ENCODE measurements at places on chromosomes 5 and 9. TPM values are rescaled to one million over a fixed set of nuclear protein-coding genes. Genes with fewer than 3 reads are reported as not detected.
A peak's percentile ranks its signal among the peaks of the same experiment; 100 is the strongest.

GDNF gene
- total RNA-seq, result 0.58 TPM

PDZD2 gene
- total RNA-seq, result 14.6 TPM

PFN3 gene
- total RNA-seq, result not detected

ANKDD1B gene
- total RNA-seq, result 5.6 TPM

- peaks cover 1% of the 10 kb centered on the region for H3K36me3 ChIP-seq
- no peak overlapping the region for H3K4me3 ChIP-seq
- H3K27ac ChIP-seq, result no peak overlapping the region
Observed at GRCh38 chr9:94950040-94950578, 223.6 kb downstream of the AOPEP start.

- no peaks in the 10 kb centered on the region for H3K27me3 ChIP-seq
- H3K4me1 ChIP-seq, result no peaks in the 10 kb centered on the region
- no peak overlapping the region for H3K4me3 ChIP-seq
- H3K27ac ChIP-seq, result no peak overlapping the region
Observed at GRCh38 chr5:109105631-109106267, 304.0 kb downstream of the PJA2 start.

GRCh38 chr5:149355688-149356087 lies 2.2 kb upstream of the PCYOX1L start:
- H3K27ac ChIP-seq, result no peak overlapping the region
- no peaks in the 10 kb centered on the region for H3K4me1 ChIP-seq
- DNase-seq, result peak; percentile 39

DNA sequence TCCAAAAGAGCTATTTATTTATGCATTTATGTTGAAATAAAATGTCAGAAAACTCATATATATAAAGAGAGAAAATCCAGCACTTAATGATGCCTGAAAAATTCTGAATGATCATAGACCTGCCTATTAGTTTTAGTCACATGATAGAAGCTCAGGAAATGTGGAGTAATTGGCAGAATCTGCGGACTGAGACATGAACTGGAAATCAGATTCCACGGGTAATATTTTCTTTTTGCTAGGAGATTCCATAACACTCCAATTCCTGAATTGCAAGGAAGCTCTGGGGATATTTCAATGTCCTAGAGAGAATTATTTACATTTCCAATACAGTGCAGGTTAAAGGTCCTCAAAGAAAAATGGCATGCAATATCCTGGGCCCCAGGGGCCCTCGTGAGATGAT lies 778.8 kb downstream of the SEMA5A start:
- no peak overlapping the region for H3K4me3 ChIP-seq
- H3K27ac ChIP-seq, result no peak overlapping the region
- no peaks in the 10 kb centered on the region for H3K27me3 ChIP-seq
- H3K36me3 ChIP-seq, result no peaks in the 10 kb centered on the region
- DNase-seq, result no peak

DNA sequence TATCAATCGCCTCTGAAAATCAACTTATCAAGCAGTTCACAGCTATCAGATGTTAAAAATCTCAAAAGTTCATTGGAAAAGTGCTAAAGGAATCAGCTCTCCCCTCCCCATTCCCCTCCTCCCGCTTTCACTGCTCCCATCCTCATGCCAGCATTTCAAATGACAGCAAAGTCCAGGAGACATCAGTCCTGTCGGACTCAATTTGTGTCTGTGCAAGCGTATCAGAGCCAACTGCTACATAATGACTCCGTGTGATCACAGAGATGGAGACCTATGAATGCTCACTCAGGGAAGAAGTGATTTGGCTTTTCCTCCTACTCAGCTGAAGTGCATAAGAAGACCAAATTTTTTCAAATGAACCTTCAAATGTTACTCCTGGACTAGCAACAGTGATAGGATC lies 937.2 kb upstream of the DMAC1 start:
- no peaks in the 10 kb centered on the region for H3K36me3 ChIP-seq
- no peaks in the 10 kb centered on the region for H3K4me1 ChIP-seq
- no peak for DNase-seq
- H3K27me3 ChIP-seq, result no peaks in the 10 kb centered on the region
- no peak overlapping the region for H3K27ac ChIP-seq

FREM1 gene
- 8.4 TPM for total RNA-seq

- no peak overlapping the region for H3K27ac ChIP-seq
- peaks cover 8% of the 10 kb centered on the region for H3K4me1 ChIP-seq
- no peaks in the 10 kb centered on the region for H3K27me3 ChIP-seq
- H3K4me3 ChIP-seq, result no peak overlapping the region
- no peak for DNase-seq
- no peaks in the 10 kb centered on the region for H3K36me3 ChIP-seq
Observed at GRCh38 chr5:124912638-124913328, 166.3 kb upstream of the ZNF608 start.

GRCh38 chr9:91953718-91954117 lies 3.7 kb upstream of the ROR2 start:
- no peaks in the 10 kb centered on the region for H3K36me3 ChIP-seq
- no peak overlapping the region for H3K27ac ChIP-seq
- peaks cover 13% of the 10 kb centered on the region for H3K4me1 ChIP-seq
- H3K27me3 ChIP-seq, result no peaks in the 10 kb centered on the region
- DNase-seq, result peak; percentile 72
- H3K4me3 ChIP-seq, result peak overlapping the region; percentile 80

MRPS30 gene
- 46.7 TPM for total RNA-seq

GRCh38 chr9:28735738-28736342 lies 1162.6 kb upstream of the C9orf72 start:
- H3K4me3 ChIP-seq, result no peak overlapping the region
- DNase-seq, result no peak
- H3K4me1 ChIP-seq, result no peaks in the 10 kb centered on the region

DNA sequence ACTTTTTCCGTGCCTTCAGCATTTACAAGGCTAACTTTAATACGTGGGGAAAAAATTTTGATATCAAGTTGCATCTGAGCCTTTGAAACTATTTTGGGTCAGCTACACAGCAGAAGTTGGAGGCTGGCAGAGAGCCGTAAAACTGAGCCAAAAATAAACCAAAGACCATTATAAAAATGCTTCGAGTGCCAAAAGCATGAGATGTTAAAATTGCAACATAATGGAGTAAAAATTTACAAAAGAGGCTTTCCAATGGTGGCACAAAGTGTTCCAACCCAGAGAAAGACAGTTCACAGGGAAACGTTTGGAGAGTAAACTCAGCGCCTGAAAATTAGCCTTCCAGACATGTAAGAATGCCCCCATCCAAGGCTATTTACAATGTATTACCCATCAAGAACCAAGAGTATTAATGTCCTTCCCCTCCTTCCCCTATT lies 190.3 kb downstream of the TLE1 start:
- H3K36me3 ChIP-seq, result no peaks in the 10 kb centered on the region
- H3K4me3 ChIP-seq, result no peak overlapping the region
- H3K27ac ChIP-seq, result no peak overlapping the region
- H3K4me1 ChIP-seq, result no peaks in the 10 kb centered on the region

OBP2B gene
- total RNA-seq, result not detected

SPATA9 gene
- total RNA-seq, result 0.70 TPM

CORO2A gene
- total RNA-seq, result 23.4 TPM

DNA sequence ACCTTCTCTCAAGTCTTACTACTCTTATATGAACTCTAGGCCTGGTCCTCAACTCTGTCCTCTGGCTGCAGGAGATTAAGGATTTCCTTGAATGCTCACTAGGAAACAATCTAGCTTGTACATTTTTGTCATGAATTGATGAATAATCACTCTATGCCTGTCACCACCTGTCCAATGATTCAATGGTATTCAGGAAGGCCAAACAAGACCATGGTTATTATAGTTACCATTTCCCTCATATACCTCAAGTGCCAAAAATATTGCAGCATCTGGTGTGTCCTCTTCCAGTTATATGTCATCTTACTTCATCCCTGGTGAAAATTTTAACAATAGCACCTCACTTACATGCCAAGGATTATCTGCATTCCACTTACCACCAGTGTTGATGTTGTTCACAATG lies 179.0 kb upstream of the MOCS2 start:
- no peak overlapping the region for H3K27ac ChIP-seq
- DNase-seq, result no peak
- peaks cover 9% of the 10 kb centered on the region for H3K4me1 ChIP-seq
- no peaks in the 10 kb centered on the region for H3K27me3 ChIP-seq

GRCh38 chr9:77648234-77649108 lies at the start of gene GNA14:
GNA14 (minus strand) TSS chr9:77648322; CDS start chr9:77647793, 529 bp downstream.
- peak within 1 kb of the TSS; percentile 73 for H3K4me3 ChIP-seq
- H3K27me3 ChIP-seq, result peaks cover 48% of the 10 kb centered on the region
- H3K36me3 ChIP-seq, result no peaks in the 10 kb centered on the region
- H3K4me1 ChIP-seq, result no peaks in the 10 kb centered on the region

- no peaks in the 10 kb centered on the region for H3K27me3 ChIP-seq
- no peaks in the 10 kb centered on the region for H3K36me3 ChIP-seq
- H3K27ac ChIP-seq, result no peak overlapping the region
- H3K4me3 ChIP-seq, result no peak overlapping the region
- no peaks in the 10 kb centered on the region for H3K4me1 ChIP-seq
Observed at GRCh38 chr5:89712134-89712700, 697.3 kb downstream of the CETN3 start.

GRCh38 chr5:157659868-157660660 lies 7.8 kb upstream of the SOX30 start:
- H3K4me3 ChIP-seq, result peak overlapping the region; percentile 47
- no peak for DNase-seq
- no peaks in the 10 kb centered on the region for H3K36me3 ChIP-seq
- peaks cover 4% of the 10 kb centered on the region for H3K4me1 ChIP-seq
- H3K27ac ChIP-seq, result no peak overlapping the region

HACD4 gene
- total RNA-seq, result 1.2 TPM

DNA sequence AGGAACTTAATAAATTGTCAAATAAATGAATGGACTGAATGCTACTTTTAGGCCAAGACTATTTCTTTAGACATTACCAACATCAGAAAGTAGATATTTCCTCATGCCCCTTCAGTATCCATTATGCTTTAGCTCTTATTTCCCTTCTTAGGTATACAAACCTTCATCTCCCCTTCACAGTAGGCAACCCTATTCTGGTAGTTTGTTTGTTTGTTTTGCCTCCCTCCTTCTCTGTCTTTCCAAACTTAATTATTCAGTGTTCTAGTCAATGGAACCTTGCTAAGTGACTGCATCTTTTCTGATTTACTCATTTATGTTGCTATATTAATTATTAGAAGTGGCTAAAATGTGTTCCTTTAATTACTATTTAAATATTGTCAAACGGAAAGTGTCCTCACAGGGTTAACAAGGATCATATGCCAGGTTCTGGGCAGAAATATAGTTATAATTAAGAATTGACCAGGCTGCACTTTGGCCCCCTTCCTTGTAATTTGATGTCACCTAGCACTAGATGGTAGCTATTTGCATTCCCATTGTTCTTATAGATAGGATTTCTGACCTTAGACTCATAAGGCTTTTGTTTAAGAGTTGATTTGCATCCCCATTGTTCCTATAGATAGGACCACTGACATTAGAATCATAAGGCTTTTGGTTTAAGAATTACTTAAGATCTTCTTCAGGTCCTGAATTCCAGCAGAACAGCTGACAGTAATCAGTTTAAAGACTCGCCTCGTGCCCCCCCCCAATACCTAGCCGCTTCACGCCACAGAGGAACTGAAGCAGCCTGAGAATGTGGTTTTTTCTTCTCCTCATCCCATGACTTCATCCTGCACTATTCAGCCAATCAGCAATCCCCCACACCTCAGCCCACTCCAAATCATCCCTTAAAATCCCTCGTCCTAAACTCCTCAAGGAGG lies 84.4 kb upstream of the NUDT12 start:
- peaks cover 8% of the 10 kb centered on the region for H3K4me1 ChIP-seq
- H3K4me3 ChIP-seq, result peak overlapping the region; percentile 12
- no peaks in the 10 kb centered on the region for H3K27me3 ChIP-seq
- no peaks in the 10 kb centered on the region for H3K36me3 ChIP-seq
- H3K27ac ChIP-seq, result no peak overlapping the region

DNA sequence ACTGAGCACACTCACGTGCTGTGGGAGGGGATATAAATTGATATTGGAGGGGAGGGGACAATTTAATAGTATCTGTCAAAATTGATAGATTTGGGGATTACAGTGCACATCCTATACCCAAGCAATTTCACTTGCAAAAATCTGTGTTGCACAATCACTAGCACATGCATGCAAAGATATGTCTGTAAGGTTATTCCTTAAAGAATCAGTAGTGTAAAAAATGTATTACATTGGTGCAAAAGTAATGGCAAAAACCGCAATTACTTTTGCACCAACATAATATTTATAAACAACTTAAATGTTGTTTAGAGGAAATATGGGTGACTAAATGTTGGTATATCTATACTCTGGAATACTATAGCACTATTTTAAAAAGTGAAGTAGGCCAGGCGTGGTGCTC lies 108.7 kb downstream of the LHX2 start:
- H3K27ac ChIP-seq, result no peak overlapping the region
- H3K27me3 ChIP-seq, result no peaks in the 10 kb centered on the region
- no peaks in the 10 kb centered on the region for H3K36me3 ChIP-seq

DNA sequence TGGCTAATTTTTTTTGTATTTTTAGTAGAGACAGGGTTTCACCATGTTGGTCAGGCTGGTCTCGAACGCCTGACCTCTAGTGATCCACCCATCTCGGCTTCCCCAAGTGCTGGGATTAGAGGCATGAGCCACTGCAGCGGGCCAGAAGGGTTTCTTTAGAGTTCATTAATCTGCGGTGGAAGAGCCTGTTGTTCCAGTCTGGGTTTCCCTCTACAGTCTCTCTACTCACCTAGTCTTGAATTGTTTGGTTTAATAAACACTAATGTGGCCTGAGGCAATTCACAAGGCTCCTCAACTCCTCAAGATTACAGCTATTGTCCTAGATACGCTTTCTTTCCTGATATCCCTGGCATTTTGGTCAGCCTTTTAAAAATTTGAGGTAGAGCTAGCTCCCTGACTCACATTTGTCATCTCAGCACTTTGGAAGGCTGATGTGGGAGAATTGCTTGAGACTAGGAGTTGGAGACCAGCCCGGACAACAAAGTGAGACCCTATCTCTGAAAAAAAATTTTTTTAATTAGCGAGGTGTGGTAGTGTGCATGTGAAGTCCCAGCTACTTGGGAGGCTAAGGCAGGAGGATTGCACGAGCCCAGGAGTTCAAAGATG lies 4.6 kb upstream of the SAR1B start:
- H3K36me3 ChIP-seq, result no peaks in the 10 kb centered on the region
- H3K4me3 ChIP-seq, result no peak overlapping the region
- H3K27me3 ChIP-seq, result no peaks in the 10 kb centered on the region

DNA sequence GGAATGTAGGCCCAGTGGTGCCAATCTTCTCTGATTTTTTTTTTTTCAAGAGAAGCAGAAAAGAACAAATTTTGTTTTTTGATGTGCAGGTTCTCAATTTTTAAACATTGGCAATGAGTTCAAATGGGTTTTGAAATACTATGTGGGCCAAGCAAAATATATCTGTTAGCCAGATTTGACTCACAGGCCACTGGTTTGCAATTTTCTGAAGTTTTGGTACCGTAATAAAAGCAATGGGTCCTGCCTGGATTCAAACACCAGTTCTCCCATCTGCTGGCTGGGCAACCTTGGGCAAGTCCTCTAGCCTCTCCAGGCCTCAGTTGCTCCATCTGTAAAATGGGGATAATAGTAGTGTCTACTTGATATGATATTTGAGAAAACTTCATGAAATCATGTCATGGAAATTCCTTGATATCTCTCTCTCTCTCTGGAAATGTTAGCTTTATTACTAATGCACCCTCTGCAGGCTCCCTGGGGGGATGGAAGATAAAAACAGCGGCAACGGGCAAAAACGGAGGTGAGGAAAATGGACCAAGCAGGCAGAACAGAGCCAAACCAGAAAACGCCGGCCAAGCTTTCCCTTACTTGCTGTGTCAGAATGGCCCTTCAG lies 63.4 kb downstream of the SMIM23 start:
- H3K4me1 ChIP-seq, result no peaks in the 10 kb centered on the region
- no peak overlapping the region for H3K4me3 ChIP-seq
- H3K27me3 ChIP-seq, result no peaks in the 10 kb centered on the region
- no peaks in the 10 kb centered on the region for H3K36me3 ChIP-seq
